ENCODE measurements at places on chromosomes 1 and 21.

DNA sequence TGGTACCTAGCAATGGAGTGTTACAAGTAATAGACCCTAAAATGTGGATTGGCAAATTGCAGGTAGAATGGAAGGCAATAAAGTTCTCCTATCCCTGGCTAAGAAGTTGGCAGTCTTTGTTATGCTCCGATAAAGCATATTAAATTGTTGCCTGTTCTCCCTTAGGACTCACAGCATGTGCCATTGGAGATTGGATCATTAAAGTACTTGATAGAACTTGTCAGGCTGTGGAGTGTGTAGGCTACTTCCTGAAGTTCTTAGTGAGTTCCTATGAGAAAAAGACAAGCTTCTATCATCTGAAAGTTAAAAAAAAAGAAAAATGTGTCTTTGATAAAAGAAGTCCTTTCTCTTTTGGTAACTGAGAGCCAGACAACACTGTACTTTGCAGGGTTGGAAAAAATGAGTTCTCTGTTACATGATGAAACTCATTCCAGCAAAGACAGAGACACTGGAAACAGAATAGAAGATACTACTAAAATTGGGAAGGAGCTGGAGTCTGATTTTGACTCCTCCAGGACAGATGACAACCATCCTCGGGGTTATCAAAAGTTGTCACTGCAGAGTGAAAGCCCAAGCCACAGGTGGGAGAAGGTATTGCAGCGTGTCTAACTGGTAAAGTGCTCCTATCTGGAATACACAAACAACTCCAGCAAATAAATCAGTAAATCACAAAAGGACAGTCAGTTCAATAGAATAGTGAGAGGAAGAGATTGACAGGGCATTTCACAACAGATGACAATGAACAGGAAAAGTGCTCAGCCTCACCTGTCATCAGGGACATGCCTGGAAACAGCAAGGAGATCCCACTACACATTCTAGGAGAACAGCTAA lies 87.5 kb upstream of the WDR26 start:
- DNase-seq: no peak

DNA sequence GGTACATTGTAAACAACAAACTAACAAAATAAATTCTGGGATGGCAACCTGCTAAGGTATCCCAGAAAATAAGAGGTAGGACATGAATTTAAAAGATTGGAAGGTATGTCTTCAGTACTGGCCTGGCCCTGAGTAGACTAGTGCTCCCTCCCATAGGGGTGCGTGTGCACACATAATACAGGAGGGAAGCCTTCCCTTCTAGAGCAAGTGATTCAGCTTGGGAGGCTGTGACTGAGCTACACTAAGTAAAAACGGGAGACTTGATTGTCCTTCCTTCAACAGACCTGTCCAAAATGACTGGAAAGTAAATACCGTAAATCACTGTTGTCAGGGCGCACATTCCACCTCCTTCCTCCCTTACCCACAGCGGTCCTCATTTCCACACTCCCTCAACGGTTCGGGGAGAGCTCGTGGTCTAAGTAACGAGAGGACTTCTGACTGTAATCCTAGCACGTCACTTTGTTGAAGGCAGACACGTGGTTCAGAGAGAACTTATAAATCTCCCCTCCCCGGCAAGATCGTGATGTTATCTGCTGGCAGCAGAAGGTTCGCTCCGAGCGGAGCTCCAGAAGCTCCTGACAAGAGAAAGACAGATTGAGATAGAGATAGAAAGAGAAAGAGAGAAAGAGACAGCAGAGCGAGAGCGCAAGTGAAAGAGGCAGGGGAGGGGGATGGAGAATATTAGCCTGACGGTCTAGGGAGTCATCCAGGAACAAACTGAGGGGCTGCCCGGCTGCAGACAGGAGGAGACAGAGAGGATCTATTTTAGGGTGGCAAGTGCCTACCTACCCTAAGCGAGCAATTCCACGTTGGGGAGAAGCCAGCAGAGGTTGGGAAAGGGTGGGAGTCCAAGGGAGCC lies at the start of gene TGFB2:
Gene TGFB2, plus strand, starts transcription at position 523 of the 859 bp plus-strand sequence. CDS start 1,366 bp downstream, outside the sequence.
- no peak for DNase-seq

DNA sequence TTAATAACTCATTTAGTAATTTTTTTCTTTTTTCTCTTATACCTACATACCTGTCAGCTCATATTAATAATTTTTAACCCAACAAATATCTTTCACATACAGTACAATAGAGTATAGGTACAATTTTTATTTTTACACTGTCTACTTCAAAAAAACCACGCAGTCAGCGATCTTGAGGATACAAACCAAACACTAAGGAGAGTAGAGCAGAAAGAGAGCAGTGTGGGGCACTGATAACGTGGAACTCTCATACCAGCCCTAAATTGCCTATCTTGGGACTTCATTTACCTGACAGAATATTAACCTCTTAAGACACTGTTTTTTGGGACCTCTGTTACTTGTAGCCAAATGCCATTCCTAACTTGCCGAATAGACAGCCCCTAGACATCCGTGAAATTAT lies 5.5 kb downstream of the TRMT1L start:
- DNase-seq: no peak

- DNase-seq: no peak
Observed at GRCh38 chr1:29972421-29973053, 736.2 kb downstream of the PTPRU start.

DNA sequence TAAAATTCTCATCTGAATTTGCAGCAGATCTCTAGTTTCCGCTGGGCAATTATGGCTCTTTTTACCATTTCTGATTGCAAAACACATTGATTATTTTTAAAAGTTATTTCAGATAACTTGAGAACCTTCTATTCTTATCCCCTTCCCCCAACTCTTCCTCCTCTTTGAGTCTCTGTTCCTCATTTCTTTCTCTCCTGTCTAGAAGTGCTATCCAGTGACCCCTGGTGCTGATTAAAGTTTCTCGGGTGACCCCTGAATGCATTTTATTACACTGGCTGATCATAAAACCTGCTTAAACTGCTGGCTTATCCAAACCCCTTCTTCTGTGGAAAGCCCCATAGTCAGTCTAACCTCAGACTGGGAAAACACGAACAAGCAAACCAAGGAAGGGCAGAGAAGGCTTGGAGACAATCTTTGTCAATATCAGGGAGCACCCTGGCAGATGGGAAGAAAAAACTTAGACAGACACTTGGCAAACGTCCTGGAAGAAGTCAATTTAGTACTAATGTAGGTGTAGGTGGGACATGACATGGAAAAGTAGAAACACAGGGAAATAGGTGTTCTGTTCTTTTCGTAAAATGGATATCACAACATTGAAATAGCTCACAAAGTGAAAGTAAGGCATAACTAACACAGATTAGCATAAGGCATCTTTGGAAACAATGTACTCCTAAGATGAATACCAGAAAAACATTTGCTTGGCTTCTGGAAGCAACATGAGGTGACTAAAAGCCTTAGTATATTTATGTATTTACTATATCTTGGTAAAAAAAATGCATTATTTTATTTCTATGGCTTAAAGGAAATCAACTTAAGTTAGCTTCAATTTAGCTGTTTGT lies 61.4 kb downstream of the GORAB start:
- no peak for DNase-seq

DNA sequence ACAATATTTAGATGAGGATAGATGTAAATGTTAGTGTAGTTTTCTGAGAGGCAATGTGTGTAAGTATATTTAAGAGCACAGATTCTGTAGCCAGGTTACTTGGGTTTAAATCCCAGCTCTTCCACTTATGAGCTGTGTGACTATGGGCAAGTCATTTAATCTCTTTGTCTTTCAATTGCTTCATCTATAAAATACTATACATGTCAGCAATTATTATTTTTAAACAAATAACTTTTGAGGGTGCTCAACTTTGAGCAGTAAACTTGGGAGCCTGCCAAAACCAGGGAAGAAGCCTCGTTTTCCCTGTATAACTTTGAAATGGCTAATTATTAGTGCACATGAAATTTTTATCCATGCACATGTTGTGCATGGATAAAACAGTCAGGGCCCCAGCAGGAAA lies 222.8 kb downstream of the FOXD2 start:
- no peak for DNase-seq

DNA sequence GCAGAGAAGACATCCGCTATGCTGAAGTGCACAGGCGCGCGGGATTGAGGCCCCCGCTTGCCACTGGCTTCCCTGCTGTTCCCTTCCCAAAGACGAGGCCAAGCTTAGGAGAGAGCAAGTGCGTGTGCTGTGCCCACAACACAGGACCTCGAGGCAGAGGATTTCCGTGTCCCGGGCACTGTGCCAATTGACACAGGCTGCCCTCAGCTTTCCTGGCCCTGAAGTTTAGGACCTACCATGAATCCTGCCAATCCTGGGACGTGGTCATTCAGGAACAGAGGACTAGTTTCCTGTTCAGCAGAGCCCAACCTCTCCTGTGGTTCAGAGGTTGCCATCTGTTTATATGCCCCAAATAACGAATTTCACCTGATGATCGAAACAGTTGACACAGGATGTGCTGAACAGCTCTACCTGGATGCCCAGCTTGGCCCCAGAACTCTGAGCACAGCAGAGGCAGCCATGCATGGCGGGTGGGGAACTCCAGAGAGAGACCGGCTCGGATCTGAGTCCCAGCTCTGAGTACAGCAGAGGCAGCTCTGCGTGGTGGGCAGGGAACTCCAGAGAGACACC lies 22.0 kb downstream of the SLC37A1 start:
- no peak for DNase-seq

DNA sequence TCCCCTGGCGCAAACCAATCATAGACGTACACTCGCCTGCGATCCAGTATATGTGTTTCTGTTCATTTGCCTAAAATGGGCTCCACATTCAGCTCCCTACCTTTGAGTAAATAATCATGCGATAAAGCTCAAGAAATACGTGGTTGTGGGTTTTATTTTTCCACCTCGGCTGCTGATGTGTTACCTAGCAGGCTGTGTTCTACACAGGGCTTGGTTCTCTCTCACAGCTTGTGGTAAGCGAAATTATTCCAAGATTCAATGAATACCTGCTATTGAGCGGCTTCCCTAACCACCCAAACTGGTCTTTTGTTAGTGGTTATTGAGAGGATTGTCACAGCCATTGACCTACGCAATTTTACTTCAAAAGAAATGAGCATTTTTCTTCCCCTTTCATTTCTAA lies 180.2 kb downstream of the PBX1 start:
- no peak for DNase-seq

GRCh38 chr21:42887326-42887725 lies 5.8 kb upstream of the NDUFV3 start:
- no peak for DNase-seq

DNA sequence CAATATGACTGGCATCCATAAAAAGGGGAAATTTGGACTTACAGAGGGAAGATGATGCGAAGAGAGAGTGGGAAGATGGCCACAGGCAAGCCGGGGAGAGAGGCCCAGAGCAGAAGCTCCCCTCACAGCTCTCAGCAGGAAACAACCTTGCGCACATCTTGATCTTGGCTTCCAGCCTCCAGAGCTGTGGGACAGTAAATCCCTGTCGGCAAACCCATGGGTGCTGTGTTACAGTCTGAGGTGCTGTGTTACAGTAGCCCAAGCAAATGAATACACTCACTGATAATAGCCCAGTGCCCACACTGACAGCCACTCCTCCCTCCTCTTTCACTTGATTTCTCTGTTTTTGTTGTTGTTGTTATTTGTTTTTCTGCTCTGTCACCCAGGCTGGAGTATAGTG lies 22.4 kb downstream of the CDCA8 start:
- DNase-seq: no peak

DNA sequence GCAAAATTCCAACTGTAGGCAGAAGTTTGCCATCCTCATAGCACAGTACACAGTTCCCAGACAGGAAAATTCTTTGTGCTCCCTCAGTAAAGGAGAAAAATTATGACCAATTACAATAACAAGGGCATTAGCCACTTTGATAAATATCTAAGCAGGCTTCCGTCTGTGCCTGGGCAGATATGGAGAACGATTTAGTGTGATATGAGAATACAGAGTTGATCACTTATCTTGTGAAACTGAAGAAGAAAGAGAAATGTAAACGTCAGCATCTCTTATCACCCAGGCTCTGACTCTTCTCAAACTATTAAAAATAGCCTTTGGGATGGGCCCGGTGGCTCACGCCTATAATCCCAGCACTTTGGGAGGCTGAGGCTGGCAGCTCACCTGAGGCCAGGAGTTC lies 54.5 kb upstream of the TIAM1 start:
- no peak for DNase-seq

DNA sequence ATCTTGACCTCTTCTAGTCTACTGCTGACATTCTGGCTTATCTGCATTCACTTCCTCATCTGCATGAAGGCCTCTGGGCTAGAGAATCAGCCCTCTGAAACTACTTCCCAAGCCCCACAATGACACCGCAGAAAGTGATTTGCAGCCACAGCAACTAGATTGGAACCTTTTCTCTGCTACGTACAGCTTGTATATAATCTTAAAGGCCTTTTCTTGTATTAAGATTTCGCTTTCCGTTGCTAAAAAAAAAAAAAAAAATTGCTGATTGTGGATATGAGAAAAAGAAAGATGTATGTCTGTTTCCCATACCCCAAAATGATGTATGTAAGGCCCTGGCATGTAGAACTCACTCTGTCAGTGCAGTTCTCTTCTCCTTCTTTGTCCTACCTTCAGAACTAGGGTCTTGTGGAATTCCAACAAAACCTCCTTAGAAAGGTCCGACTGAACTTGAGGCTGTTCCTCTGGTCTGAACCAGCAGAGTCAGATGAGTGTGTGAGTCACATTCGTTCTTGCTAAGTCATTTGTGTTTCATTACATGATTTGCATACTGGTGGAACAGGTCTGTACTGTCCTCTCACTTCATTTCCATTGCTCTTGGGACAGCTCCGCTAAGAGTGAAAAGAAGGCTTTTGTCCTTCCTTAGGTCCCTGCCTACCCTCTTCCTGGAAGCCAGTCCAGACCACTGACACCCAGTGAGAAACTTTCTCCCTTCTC lies 62.7 kb downstream of the PLPP3 start:
- no peak for DNase-seq

DNA sequence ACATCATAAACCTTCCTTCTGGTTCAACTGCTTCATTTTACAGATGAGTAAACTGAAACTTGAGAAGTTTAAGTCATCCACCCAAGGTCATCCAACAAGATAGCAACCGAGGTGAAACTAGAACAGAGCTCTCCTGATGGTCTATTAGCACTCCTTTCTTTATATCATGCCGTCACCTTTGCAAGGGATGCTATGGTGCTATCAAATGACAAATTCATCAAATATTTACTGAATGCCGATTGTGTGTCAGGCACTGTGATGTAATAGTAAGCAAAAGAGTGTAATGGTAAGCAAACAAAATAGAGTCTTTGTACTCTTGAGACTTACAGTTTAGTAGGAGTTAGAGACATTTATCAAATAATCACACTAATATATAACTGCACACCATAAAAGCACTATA lies 14.0 kb upstream of the SGIP1 start:
- no peak for DNase-seq
